Heart right ventricle (tissue), 16 donors: ENCODE measurements at places on chromosomes 7 and 10. TPM values are rescaled to one million over a fixed set of nuclear protein-coding genes. Genes with fewer than 3 reads are reported as not detected.

The MMD2 gene
- not detected for total RNA-seq

The CPA2 gene
- not detected for total RNA-seq

The MRLN gene
- not detected for total RNA-seq

The CFAP70 gene
- total RNA-seq = 2.5 TPM

The ZNF804B gene
- not detected for total RNA-seq

DNA sequence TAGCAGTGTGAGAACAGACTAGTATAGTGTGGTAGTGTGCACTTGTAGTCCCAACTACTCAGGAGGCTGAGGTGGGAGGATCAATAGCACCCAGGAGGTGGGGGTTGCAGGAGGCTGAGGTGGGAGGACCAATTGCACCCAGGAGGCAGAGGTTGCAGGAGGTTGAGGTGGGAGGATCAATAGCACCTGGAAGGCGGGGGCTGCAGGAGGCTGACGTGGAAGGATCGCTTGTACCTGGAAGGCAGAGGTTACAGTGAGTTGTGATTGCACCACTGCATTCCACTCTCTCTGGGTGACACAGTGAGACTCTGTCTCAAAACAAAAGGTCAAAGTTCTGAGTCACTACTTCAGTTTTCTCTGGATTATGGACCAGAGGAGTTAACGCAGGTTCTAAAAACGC lies 22.6 kb upstream of the DIP2C start:
- no peaks in the 10 kb centered on the region for H3K36me3 ChIP-seq
- no peak overlapping the region for H3K4me3 ChIP-seq
- H3K27me3 ChIP-seq = no peaks in the 10 kb centered on the region
- DNase-seq = no peak
- no peaks in the 10 kb centered on the region for H3K4me1 ChIP-seq
- H3K27ac ChIP-seq = no peak overlapping the region

DNA sequence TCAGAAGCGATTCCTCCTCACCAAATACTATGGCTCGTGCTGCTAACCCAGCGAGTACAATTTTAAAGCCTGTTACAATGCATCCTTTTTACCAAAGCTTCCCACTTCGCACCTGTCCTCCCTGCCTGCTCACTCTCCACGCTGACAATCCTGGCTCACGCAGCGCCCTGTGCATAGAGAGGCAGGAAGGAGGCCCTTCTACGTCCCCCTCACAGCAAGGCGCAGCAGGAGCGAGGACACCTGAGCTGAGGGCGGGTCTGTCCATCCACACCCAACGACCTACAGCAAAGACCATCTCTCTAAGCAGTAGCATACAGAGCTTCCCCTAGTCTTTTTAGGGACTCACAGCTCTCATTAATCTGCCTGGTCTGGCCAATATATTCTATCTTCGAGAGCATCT lies 46.0 kb downstream of the MKI67 start:
- H3K4me1 ChIP-seq = no peaks in the 10 kb centered on the region
- no peak overlapping the region for H3K27ac ChIP-seq
- no peak for DNase-seq
- no peak overlapping the region for H3K4me3 ChIP-seq

DNA sequence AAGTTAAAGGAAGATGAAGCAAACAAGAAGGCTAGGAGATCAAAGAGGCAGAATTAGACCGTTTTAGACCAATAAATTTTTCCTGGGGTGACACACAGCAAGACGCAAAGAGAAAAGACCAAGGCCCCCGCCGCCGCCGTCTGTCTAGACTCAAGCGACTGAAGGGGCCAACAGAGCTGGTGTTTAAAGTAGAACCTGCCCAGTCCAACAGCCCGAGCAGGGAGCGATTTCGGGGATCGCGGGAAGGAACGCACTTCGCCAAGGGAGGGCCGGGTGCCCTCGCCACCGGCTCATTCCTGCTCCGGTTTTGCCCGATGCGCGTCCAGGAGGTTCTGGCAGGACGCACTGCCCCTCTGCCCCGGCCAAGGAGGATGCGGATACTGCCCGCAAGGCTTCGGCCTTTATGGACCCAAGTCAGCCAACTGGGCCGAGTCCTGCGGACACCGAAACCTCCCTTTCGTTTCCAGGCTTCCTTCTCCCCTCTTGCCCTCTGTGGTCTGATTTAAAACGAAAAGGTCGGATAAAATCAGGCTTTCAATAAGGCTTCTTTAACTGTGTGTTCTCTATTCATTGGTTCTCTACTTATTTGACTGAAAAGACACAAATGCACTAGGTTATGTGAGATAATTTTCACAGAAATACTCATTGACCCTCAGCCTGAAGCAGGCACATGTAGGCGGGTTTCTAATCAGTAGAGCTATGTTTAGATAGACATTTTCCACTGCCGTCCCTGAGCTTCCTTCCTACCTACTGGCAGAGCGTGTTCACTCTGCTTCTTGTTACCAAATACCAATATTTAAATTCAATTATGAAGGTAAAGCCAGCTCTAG lies 2.2 kb upstream of the HOXA7 start:
- no peak for DNase-seq
- no peaks in the 10 kb centered on the region for H3K36me3 ChIP-seq
- H3K27me3 ChIP-seq = peaks cover 100% of the 10 kb centered on the region
- H3K4me1 ChIP-seq = peaks cover 36% of the 10 kb centered on the region
- H3K4me3 ChIP-seq = no peak overlapping the region

- no peak overlapping the region for H3K27ac ChIP-seq
- H3K27me3 ChIP-seq = no peaks in the 10 kb centered on the region
- H3K36me3 ChIP-seq = no peaks in the 10 kb centered on the region
- H3K4me1 ChIP-seq = no peaks in the 10 kb centered on the region
- H3K4me3 ChIP-seq = no peak overlapping the region
Measured at GRCh38 chr7:155769701-155770100, 42.6 kb downstream of the SHH start.

GRCh38 chr10:114024876-114025610 lies 18.6 kb upstream of the ADRB1 start:
- no peak overlapping the region for H3K4me3 ChIP-seq
- H3K4me1 ChIP-seq = peaks cover 23% of the 10 kb centered on the region
- DNase-seq = no peak
- H3K27ac ChIP-seq = no peak overlapping the region
- H3K36me3 ChIP-seq = no peaks in the 10 kb centered on the region

- DNase-seq = no peak
- H3K27ac ChIP-seq = no peak overlapping the region
- H3K4me1 ChIP-seq = no peaks in the 10 kb centered on the region
- no peaks in the 10 kb centered on the region for H3K27me3 ChIP-seq
- H3K4me3 ChIP-seq = no peak overlapping the region
- no peaks in the 10 kb centered on the region for H3K36me3 ChIP-seq
Measured at GRCh38 chr10:121262774-121263430, 335.3 kb downstream of the FGFR2 start.

DNA sequence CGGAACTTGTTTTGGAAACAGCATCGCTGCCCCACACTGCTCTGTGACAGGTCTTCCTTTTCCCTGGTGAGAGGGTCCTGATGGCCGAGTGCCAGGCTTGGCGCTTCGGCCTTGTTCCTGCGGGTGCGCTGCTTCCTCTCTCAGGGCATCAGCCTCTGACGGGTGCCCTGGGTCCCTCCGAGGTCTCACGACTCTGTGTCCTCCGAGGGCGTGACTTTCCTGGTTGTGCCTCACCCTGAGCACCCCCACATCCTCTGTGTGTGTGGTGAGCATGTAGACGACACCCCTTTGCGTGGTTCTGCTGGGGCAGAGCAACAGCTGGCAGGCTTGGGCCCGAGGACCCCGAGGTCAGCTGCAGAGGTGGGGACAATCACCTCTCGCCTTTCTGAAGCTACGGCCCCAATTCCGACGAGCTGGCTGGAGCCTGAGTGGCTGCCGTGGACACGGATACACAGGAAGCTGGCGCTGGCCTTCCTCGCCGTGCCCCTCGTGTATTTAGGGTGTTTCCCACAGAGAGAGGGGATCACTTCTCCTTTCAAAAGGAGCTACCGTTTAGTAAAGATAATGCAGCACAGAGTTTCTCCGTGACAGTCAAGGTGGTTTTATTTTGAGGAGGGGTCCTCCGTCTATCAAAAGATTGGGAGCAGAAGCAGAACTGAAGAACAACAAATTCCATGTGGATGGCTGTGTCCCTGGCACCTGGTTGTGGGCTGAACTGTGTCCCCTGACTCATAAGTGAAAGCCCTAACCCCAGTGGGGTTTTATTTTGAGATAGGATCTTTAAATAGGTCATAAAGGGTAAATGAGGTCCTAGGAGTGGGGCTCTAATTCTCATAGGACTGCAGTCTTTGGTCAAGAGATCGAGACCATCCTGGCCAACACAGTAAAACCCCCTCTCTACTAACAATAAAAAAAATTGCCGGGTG lies 36.2 kb upstream of the PITRM1 start:
- H3K27me3 ChIP-seq = no peaks in the 10 kb centered on the region
- H3K36me3 ChIP-seq = no peaks in the 10 kb centered on the region
- H3K4me1 ChIP-seq = no peaks in the 10 kb centered on the region
- H3K27ac ChIP-seq = no peak overlapping the region
- no peak for DNase-seq

DNA sequence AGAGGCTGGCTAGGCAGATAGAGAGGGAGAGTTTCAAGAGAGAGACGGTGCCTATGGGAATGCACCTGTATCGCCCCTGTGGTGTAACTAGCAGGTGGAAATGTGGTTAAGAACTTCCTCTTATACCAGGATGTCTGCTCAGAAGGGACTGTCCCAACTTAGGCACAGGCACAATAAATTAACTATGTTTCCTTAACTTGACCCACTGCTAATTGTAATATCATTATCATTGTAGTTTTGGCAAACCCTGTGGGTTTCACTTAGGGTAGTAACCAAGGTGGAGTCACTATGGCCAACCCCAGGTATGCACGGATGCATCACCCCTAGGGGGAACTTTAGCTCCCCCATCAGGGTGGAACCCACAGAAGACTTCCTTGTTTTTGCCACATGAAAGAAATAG lies 455.7 kb downstream of the DGKB start:
- no peaks in the 10 kb centered on the region for H3K36me3 ChIP-seq
- H3K27ac ChIP-seq = no peak overlapping the region
- H3K27me3 ChIP-seq = no peaks in the 10 kb centered on the region
- H3K4me1 ChIP-seq = no peaks in the 10 kb centered on the region
- no peak overlapping the region for H3K4me3 ChIP-seq

DNA sequence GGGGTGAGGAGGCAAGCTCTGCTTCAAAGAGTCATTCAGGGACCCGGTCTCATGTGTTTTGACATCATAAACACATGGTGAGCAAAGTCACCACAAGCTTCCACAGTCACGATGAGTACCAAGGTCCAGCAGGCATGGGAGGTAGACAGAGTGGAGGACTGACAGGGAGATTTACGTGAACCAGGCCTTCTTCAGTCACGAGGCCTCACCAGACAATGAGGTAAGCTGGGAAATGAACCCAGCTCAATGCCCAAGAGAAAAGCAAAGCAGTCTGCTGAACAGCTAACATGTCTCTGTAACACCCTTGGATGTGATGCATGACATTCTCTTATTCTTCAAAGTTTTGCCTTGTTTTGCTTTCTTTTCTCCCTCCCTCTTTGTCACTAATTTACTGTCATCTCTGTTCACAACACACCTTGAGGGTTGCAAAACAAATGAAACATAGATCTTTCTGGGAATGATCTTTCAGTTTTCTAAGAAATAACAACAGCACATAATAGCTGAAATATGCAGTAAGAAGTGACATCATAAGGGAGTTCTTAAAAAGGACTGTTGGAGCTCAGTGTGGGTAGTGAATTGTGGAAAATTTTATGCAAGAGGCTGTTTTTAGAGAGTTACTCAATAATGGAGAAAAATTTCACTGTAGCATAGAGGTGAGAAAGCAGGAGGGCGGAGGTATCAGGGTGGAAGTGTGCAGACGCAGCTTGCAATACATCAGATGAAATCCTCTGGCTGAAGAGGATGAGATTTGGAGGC lies 9.0 kb downstream of the PPP1R17 start:
- no peaks in the 10 kb centered on the region for H3K27me3 ChIP-seq
- DNase-seq = no peak
- H3K4me3 ChIP-seq = no peak overlapping the region
- no peaks in the 10 kb centered on the region for H3K4me1 ChIP-seq

- no peak overlapping the region for H3K4me3 ChIP-seq
- no peak for DNase-seq
- no peaks in the 10 kb centered on the region for H3K36me3 ChIP-seq
- peak overlapping the region; percentile 95 for H3K27ac ChIP-seq
Measured at GRCh38 chr10:128064970-128065580, 61.1 kb downstream of the MKI67 start.

DNA sequence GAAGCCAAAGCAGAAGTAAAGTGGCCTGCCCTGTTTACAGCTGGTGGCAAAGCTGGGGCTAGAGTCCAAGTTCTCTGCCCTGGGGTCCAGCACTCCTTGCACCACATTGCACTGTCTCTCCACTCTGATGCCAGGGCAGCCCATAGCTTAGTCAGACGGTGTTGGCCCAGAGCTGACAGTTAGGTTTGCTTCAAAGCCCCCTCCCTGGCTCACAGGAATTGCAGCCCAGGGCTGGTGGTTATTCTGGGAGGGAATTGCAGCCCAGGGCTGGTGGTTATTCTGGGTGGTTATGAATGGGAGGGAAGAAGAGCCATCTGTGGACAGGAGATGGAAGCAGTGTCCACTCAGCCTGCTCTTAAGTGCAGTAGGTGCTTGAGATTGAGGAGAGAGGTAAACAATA lies 88.9 kb downstream of the SCRN1 start:
- no peaks in the 10 kb centered on the region for H3K4me1 ChIP-seq
- DNase-seq = no peak
- H3K4me3 ChIP-seq = no peak overlapping the region
- no peaks in the 10 kb centered on the region for H3K27me3 ChIP-seq
- H3K36me3 ChIP-seq = no peaks in the 10 kb centered on the region

- DNase-seq = peak; percentile 12
- peaks cover 56% of the 10 kb centered on the region for H3K4me1 ChIP-seq
- H3K4me3 ChIP-seq = peak overlapping the region; percentile 86
- peak overlapping the region; percentile 99 for H3K27ac ChIP-seq
Measured at GRCh38 chr10:24721229-24722106, 2.2 kb downstream of the ARHGAP21 start.

- no peak overlapping the region for H3K4me3 ChIP-seq
- no peaks in the 10 kb centered on the region for H3K4me1 ChIP-seq
- H3K27me3 ChIP-seq = no peaks in the 10 kb centered on the region
- no peak for DNase-seq
- H3K36me3 ChIP-seq = no peaks in the 10 kb centered on the region
- H3K27ac ChIP-seq = no peak overlapping the region
Measured at GRCh38 chr7:22872096-22872807, 49.6 kb upstream of the TOMM7 start.

DNA sequence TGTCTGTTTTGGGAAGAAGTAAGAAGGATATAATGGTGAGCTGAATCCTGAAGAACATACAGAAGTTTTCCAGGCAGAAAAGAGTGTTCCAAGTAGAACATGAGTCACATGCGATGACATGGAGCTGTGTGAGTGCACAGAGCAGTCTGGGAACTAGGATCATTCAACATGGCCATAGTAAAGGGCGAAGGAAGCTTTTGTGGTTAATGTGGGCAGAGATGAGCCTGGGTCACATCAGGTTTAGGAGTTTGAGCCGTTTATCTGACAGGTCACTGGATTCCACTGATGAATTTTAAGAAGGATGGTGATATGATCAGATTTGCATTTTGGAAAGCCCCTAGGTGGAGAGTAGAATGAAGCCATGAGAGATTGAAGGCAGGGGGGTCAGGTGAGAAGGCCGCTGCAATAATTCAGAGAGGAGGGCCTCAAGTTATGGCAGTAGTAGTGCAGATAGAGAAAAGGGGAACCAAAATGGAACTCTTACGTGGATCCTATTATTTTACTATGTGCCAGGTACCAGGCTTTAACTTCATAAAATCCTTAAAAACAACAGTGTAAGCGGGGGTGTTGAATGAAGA lies 171.3 kb downstream of the RNLS start:
- no peak overlapping the region for H3K4me3 ChIP-seq
- no peaks in the 10 kb centered on the region for H3K36me3 ChIP-seq
- DNase-seq = no peak
- no peak overlapping the region for H3K27ac ChIP-seq
- H3K4me1 ChIP-seq = no peaks in the 10 kb centered on the region
